Left kidney (tissue), 8 donors: ENCODE measurements at places on chromosomes 12 and 14. TPM values are rescaled to one million over a fixed set of nuclear protein-coding genes. Genes with fewer than 3 reads are reported as not detected.

DNA sequence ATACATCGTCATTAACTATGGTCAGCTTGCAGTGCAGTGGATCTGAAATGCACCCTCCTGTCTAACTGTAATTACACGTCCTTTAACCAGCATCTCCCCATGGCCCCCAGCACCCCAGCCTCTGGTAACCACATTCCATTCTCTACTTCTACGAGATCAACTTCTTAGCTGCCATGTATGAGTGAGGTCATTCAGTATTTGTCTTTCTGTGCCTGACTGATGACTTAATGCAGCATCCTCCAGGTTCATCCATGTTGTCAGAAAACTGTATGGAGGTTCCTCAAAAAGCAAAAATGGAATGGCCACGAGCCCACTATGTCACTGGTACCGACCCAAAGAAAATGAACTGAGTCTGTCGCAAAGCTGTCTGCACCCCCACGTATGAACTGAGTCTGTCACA is 107.3 kb downstream of the RIMBP2 start:
- no peak for DNase-seq

DNA sequence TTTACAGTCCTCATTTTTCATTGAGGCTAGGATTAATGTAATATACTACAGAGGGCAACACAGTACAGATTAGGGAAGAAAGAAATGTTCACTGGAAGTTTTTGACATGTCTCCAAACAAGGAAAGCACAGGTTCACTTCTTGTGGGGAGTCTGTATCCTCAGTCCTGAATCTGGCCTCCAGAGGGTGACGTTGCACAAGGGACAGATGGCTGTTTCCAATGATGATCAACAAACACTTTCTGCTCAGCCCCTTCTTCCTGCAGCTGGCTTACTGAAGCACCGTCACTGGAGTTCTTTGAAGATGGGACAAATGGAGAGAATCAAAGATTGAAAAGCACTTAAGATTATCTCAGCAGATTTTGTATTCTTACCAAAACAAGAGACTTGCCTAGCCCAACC is 123.3 kb upstream of the OR4E1 start:
- DNase-seq: no peak

The SLC17A8 gene
- 0.35 TPM for polyA plus RNA-seq

DNA sequence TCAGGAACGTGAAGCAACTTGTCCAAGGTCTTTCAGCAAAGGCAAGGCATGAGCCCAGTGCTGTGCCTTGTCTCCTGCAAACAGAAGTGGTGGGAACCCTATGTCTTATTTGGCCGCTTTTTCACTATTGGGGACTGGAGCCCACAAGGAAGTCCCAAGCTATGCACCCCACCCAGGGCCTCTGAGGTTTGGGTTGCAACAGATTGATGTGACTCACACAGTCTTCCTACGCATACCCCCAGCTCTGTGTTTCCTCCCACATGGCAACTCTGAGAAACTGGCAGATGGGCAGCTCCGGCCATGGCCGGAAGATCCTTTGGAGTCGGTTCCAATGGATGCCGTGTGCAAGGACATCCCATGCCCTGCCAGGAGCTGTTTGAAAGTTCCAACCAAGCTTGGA is 28.3 kb upstream of the CMKLR1 start:
- DNase-seq: no peak

GRCh38 chr14:104787736-104788135 is 7.8 kb downstream of the AKT1 start:
- no peak for DNase-seq

GRCh38 chr12:97321621-97322020 is 141.0 kb upstream of the RMST start:
- no peak for DNase-seq

- no peak for DNase-seq
Measured at GRCh38 chr12:79058342-79058741, 193.8 kb downstream of the SYT1 start.

GRCh38 chr12:92416385-92416812 is 270.8 kb upstream of the BTG1 start:
- DNase-seq: no peak

DNA sequence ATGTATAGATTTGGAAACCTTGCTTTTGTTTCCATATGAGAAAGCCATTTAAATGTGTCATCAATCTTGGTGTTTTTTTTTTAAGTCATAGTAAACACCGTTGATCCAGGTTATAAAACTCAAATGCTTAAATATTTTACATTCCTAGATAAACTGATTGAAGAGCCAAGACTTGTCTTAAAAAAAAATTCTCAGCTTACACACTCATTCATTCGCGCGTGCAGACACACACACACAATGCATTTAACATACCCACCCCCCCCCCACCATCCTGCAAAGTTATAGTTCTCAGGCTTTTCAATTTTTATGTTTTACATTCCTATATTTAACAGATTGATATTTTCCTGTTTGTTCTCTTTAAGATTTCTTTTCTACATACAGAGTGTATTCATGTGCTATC is 536.4 kb downstream of the PRKD1 start:
- no peak for DNase-seq

DNA sequence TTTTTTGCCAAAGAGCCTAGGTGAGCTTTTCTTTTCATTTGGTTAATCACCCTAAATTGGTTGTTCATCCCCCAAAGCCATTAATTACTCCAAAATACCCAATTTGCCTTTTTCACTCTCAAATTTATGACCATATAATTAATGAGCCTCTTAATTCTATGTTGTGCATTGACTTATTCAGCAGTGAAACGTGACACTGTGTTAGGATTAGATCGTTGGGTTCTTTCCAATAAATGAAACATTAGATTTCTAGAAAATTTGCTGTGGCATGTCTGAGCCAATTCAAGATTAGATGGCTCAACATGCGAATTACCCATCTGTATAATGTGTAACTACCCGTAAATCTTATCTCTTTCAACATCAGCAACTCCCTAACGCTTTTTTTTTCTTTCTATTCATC is 273.4 kb downstream of the BMP4 start:
- DNase-seq: no peak

The LRP6 gene
- polyA plus RNA-seq: 68.9 TPM

The KRT74 gene
- polyA plus RNA-seq: not detected

The TMEM121 gene
- 2.8 TPM for polyA plus RNA-seq

The LTBR gene
- 58.2 TPM for polyA plus RNA-seq

- no peak for DNase-seq
Measured at GRCh38 chr14:70879448-70879847, 27.8 kb upstream of the PCNX1 start.

The FZD10 gene
- polyA plus RNA-seq: 3.2 TPM

DNA sequence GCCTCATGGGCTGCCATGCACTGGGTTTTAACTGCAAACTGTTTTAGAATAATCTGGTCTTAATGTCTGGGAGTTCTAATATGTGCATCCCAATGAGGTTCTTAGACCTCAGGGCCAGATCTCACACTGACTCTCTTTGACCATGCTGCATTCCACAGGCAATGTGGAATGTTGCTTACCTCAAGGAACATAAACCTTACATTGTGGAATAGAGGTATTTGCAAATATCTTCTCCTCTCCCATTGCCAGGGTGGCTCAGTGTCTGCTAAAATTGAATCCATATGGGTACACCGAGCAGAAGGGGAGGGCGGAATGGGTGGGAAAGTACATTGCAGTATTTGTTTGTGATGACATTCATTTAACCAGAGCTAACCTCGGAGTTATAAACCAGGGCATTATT is 78.6 kb downstream of the CHST11 start:
- no peak for DNase-seq

GRCh38 chr14:96905065-96905464 is 107.9 kb downstream of the VRK1 start:
- no peak for DNase-seq

DNA sequence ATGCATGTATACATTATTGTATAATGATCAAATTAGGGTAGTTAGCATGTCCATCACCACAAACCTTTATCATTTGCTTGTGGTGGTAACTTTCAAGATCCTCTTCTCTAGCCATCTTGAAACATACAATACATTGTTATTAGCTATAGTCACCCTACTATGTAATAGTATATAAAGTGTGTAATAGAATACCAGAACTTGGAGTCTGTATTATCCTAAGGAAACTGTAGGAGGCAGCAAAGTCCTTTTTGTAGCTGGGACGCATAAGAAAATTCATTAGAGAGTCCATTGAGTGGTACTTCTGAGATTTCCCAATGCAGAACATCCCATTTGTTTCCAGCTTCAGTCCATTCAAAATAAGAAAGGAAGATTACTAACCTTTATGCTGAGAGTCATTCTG is 325.9 kb upstream of the LRFN5 start:
- DNase-seq: peak; percentile 3

DNA sequence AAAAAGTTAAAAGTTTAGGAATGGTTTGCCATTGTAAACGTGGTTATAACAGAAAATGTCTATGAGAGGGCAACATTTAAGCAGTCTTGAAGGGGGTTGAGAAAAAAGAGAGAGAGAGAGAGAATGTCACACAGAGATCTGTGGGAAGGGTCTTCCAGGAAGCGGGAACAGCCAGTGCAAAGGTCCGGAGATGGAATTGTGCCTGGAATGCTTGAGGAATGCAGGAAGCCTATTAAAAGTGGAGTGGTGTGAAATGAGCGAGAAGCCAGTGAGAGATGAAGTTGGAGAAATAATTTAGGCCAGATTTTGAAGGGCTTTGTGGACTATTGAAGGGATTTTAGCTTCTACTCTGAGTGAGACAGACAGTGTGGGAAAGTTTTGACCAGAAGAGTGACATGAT is 406.8 kb upstream of the TBX3 start:
- DNase-seq: no peak

DNA sequence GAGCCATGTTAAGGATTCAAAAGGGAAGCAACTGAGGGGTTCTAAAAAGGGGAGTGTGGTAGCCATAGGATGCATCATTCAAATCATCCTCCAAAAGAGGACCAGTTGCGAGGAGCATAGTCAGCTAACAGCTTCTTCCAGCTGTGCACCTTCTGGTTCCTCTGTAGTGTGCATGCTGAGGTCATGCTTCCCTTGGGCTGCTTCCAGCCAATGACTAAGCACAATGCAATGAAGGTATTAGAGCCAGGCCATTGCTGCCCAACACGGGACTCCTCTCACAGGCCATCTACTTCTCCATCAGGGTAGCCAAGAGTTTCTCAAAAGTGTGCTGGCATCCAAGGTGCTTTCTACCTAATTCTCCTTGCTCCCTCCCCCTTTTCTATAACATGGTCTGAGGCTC is 69.2 kb upstream of the ARID2 start:
- no peak for DNase-seq

The CLEC7A gene
- 2.8 TPM for polyA plus RNA-seq

DNA sequence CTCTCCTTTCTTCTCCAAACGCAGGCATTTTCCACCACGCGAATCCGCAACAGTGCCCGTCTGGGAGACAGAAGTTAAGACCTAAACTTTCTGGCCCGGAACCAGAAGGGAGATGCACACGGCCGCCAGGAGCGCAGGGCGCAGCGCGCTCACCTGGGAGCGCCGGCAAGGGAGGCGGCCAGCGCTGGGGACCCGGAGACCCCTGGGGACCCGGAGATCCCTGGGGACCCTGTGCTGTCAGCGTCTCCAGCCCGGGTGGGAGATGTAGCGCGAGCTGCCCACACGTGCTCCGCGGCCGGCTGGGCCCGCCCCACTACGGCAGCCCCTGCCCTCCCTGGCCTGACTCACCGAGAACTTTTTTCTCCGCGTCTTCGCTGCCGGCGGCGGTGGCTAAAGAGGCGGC is 620 bp downstream of the YBX3 start:
- no peak for DNase-seq

DNA sequence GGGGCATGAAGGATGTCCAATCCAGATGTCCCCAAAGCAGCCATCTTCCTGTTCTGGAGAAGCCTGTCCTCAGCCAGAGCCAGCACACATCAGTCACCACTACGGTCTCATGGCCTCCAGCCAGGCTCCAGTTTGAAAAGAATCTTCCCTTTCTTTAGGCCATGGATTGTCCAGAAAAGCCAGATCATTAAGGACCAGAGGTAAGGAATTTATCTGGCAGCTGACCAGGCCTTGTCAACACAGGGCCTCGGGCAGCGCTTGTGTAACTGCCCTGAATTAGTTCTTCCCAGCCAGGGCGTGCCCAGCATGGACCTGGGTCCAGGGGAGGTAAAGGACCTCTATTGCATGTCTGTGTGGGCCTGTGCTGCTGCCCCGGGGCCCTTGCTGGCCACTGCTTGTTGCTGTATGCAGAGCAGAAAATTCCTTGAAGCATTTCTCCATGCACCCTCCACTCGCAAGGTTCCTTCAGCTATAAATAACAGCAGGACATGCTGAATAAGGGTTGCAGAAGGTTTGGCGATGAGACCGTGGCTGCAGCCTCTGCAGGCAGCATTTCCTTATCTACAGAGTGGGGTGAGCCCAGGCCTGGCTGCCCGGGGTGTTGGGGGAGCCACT is 21.7 kb upstream of the VPS37B start:
- DNase-seq: no peak

DNA sequence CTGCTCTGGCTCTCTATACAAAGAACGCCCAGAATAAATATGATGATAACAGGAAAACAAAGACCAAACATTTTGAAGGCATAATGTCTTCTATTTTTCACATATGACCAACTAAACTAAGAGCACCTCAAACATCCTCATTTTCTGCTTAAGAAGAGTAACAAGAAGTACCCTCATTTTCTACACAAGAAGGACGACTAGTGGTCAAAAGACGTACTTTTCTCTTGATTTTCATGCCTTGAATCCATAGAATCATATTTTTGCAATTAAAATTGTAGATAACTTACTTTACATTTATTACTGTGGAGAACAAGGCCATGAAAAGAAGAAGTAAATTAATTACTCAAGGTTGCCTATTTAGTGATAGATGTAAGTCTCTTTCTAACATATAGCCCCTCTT is 358.6 kb downstream of the DUSP6 start:
- peak; percentile 53 for DNase-seq

The GARIN6 gene
- polyA plus RNA-seq: not detected

DNA sequence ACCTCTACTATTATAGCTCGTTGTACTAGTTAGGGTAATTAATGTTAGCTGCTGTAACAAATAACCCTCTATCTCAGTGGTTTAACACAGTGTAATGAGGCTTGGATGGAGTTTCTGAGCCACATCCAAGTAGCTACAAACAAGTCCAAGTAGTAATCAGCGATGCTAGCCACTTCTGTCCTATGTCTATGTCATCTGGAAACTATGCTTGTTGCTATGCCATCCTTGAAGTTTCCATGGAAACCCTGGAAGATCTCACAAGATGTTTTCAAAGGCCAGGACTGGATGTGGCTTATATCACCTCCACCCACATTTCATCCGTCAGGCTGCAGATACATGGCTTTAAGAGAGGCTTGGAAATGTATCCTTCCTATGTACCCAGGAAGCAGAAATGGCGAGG is 422.1 kb downstream of the AACS start:
- DNase-seq: no peak

- DNase-seq: no peak
Measured at GRCh38 chr12:93645702-93646101, 31.5 kb upstream of the CRADD start.

The SERPINA12 gene
- 0.91 TPM for polyA plus RNA-seq

The ATL1 gene
- 8.4 TPM for polyA plus RNA-seq

The RNASE13 gene
- polyA plus RNA-seq: 0.68 TPM

The BIN2 gene
- polyA plus RNA-seq: 3.2 TPM

DNA sequence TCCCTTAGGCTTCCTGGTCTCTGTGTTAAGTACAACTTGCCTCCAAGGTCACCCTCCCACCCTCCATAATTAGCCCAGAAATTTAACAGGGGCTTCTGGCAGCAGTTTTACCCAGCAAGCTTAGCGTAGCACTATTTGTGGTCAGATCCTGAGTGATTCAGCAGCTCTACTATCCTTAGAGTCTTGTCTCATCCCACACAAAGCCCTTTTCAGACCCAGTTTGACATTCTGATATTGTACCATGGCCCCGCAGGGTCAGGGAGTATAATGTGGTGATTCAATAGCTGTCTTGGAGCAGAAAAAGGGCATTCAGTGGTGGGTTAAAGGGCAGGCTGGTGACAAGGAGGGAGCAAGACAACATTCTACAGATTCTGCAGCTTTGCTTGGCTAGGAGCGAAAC is 153.8 kb upstream of the DDHD1 start:
- DNase-seq: peak; percentile 45
